ENCODE measurements at places on chromosomes 13 and 19. TPM values are rescaled to one million over a fixed set of nuclear protein-coding genes. Genes with fewer than 3 reads are reported as not detected.

Gene RNF6
- total RNA-seq, result 54.2 TPM

Gene RASAL3
- not detected for total RNA-seq

Gene DPY19L3
- total RNA-seq, result 18.8 TPM

Gene CDX2
- not detected for total RNA-seq

Gene CYP2A7
- total RNA-seq, result not detected

Gene POMP
- 67.7 TPM for total RNA-seq
